ENCODE measurements at places on chromosomes 6 and 20. TPM values are rescaled to one million over a fixed set of nuclear protein-coding genes. Genes with fewer than 3 reads are reported as not detected.

GRCh38 chr6:15626878-15627674 is 35.8 kb downstream of the DTNBP1 start:
- DNase-seq, result no peak

DNA sequence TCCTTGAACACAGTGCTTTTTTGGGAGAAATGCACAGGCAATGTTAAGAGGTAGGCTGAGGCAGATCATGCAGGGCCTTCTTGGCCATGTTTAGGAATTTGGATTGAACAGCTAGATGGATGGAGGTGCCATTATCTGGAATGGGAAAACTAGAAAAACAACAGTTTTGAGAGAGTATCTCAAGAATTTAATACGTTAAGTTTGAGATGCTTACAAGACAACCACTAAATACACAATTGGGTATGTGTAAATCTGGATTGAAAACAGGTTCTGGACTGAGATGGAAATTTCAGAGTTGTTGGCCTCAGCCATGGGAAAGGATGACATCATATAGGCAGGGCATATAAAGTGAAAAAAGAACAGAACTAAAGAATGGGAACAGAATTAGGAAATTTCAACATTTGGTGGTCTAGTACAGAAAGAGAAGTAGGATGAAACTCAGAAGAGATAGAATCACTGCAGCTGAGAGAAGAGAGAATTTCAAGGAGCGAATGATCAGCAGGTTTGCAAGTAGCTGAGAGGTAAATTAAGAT is 37.1 kb downstream of the NCOA7 start:
- no peak for DNase-seq

DNA sequence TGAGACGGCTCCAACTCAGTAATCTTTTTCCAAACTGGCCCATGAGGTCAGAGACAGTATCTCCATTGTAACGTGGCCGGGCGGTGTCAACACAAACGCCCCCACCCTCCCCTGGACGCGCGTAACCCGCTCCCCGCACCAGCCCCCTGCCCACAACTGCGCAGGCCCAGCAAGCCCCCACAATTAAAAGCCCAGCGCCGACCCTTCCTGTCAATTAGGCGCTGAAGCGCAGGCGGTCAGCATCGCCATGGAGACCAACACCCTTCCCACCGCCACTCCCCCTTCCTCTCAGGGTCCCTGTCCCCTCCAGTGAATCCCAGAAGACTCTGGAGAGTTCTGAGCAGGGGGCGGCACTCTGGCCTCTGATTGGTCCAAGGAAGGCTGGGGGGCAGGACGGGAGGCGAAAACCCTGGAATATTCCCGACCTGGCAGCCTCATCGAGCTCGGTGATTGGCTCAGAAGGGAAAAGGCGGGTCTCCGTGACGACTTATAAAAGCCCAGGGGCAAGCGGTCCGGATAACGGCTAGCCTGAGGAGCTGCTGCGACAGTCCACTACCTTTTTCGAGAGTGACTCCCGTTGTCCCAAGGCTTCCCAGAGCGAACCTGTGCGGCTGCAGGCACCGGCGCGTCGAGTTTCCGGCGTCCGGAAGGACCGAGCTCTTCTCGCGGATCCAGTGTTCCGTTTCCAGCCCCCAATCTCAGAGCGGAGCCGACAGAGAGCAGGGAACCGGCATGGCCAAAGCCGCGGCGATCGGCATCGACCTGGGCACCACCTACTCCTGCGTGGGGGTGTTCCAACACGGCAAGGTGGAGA is at the start of the genes HSPA1A and HSPA1L:
TSS of gene HSPA1A (plus strand) at position 519 of the 814 bp plus-strand sequence. CDS start at position 733, 214 bp downstream.
TSS of gene HSPA1L (minus strand) at position 259 of the 814 bp plus-strand sequence. CDS start 3,311 bp downstream, outside the sequence.
- DNase-seq, result no peak

Gene CLVS2
- total RNA-seq, result not detected

Gene EYS
- not detected for total RNA-seq

Gene NRN1
- not detected for total RNA-seq
